ENCODE measurements at places on chromosomes 3 and 15.

- DNase-seq: no peak
Measured at GRCh38 chr15:70761931-70762468, 1.4 kb downstream of the UACA start.

DNA sequence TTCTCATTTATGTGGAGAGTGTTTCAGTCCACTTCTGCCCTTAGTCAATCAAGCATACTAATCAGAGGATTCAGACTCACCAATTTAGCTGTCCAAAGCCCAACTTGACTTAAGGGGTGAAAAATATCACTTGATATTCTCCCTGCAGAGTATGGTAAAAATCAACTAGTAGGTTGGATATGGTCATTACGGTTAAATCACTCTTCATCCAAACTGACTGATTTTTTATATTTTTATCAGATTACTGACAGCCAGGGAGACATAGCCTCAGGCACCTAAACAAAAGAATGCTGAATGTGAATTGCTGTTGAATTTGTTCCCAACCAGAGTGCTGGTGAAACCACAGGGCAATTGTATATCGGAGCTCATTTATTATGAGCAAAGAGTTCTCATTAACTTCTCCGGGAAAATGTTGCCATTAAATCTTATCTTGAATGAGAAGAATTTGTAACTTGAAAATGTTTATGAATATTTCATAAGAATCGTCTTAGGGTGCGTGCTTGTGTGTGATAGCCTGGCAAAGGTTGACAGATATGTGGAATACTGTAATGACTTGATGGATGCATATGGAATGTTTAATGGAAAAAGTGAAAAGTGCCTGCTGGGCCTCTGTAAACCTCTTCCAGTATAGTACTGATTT is 411.2 kb downstream of the NAALADL2 start:
- no peak for DNase-seq

DNA sequence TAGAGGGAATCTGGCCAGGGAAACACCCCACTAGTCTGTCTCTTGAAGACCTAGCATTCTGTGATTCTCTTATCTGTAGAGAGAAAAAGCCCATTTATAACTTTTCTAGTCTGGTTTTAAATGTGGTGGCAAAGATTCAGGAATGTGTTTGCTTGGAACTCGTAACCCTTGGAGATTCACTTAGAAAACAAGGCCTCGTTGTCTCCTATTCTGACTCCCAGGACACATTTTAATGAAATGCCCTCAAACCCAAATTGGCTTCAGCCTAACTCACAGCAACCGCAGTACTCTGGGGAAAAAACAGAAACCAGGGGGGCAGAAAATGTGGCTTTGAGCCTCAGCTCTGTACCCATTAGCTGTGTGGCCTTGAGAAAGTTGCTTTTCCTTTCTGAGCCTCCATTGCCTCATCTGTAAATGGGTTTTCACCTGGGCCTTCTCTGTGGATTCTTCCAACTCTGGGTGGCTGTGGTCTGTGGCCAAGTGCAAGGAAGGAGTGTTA is 36.5 kb downstream of the RPLP1 start:
- DNase-seq: no peak

- no peak for DNase-seq
Measured at GRCh38 chr3:124121379-124122312, 129.7 kb upstream of the ROPN1 start.

All from stimulated activated CD4-positive, alpha-beta T cell treated with anti-CD3 and anti-CD28 coated beads, TNF-alpha, amount 100 ng/mL, for 4 hours (primary cell).